Stimulated activated CD4-positive, alpha-beta T cell treated with anti-CD3 and anti-CD28 coated beads, Interleukin-15, amount 100 ng/mL, for 1 hour (primary cell): ENCODE measurements at places on chromosomes 12 and 14.

GRCh38 chr12:19220852-19221466 lies 91.4 kb downstream of the PLEKHA5 start:
- no peak for DNase-seq

GRCh38 chr12:11902525-11902875 lies 168.2 kb upstream of the BCL2L14 start:
- DNase-seq, result no peak

DNA sequence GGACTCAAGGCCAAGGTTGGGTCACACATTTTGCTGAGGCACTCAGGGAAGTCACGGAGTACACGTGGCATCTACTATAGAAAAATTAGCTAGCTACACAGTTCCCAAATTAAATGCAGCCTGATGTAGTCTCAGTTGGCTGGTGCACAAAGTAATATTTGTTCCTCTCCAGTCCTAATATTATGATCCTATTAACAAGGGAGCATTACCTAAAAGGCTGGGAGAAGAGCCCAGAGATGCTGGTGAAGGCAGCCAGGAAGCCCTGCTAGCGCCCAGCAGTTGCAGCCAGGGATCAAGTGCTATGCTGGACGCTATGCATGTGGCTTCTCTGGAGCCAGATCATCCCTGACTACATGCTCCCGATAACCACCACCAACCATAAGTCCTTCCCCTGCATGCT lies 88.0 kb upstream of the GSC start:
- no peak for DNase-seq

GRCh38 chr14:68543516-68543915 lies 249.4 kb downstream of the ZFP36L1 start:
- no peak for DNase-seq

DNA sequence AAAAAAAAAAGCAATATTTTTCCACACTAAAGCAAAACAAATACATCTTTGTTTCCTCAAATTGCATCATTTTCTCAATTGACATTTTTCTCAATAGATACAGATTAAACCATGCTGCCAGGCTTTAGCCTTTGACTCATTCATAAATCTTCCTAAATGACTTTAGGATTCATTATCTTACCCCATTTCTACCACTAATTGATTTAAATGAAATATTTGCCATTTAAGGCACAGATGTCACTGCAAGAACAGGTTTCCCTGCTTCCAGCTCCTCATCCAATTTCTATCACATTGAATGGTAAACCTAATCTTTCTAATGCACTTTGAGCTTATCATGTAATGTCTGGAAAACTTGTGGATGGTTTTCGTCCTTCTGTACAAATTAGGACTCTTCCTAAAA lies 298.7 kb downstream of the RPL10L start:
- DNase-seq, result no peak

DNA sequence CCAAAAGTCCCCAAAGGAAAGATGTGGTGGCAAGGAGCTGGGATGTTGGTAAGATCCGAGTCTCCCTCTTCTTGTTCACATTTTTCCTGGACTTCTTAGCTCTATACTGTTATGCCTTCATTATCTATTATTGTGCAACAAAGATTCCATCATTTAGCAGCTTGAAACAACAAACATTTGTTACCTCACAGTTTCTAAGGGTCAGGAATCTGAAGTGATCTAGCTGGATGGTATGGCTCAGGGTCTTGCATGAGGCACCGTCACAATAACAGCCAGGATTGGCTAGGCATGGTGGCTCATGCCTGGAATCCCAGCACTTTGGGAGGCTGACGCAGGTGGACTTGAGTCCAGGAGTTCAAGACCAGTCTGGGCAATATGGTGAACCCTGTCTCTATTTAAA lies 51.1 kb upstream of the KRAS start:
- no peak for DNase-seq

DNA sequence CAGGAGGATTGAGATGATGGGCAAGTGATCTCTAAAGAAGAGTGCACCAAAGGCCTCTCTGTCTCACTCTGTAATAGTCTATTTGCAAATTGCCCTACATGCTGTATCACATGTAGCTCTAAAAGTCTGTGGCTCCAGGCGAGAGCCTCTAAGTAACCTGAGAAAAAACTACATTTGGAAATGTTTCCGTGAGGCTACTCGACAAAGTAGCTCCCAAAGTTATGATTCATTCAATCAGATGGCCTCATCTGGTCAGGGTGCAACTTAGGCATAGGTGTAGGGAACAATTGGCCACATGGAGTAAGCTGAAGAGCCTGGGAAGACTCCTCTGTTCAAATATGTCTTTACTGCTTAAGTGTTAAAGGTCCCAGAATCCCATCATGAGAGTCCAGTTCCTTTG lies 155.4 kb upstream of the PLEKHG7 start:
- no peak for DNase-seq

GRCh38 chr12:57276935-57277563 lies 26.1 kb upstream of the STAC3 start:
- no peak for DNase-seq

DNA sequence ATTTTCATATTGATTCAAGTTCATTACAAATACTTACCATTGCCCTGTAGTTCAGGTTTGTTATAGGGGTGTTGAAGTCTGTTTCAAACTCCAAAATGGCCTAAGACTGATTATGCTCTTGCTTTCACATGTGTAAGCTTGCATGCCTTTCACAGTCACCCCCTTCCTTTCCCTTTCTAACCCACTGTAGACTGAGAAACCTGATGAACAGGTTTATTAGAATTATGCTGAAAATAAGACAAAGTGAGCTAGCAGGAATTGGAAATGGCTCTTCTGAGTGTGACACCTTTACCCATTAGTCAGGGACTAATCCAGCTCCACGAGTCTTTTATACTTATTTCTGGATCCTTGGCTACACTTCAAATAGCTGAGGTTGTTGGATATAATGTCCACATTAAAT lies 38.9 kb downstream of the FBXO33 start:
- no peak for DNase-seq

GRCh38 chr12:11920231-11920630 lies 150.5 kb upstream of the BCL2L14 start:
- DNase-seq, result no peak

DNA sequence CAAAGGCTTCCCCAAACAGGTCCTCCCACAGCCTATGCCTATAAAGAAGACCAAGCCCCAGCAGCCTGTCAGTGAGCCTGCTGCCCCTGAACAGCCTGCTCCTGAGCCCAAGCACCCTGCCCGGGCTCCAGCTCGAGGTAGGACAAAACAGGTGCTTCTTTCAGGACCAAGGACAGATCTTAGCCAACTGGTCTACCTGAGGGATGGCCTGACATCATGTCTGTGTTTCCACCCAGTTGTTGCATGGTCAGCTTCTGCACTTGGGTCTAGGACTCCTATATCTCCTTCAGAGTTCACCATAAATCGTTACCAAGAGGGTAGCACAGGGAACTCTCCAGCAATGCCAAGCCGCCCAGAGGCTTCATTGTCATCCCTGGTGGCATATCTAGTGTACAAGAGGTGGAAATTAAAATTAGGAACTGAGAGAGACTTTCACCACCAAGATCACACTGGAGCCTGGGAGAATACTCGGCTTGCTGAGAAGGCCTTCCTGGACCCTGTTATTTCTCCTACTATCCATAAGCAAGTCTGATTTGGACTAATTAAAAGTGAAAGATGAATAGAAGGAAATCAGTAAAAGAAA lies 38.2 kb upstream of the OAS1 start:
- no peak for DNase-seq

DNA sequence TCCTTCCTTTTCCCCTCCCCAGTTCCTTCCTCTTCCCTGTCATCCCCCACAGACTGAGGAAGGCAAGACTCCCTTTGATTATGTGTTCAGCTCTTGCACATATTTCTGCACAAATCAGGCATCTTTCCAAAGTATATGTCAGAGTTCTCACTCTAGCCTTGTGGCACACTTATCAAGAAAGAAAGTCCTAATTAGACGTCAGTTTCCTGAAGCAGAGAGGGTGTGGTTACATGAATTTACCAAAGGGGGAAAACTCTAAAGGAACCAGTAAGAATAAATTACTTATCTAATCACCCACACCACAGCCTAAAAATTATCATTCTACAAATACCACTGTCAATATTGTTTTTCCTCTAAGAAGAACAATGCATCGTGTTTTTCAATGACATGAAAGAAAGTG lies 120.7 kb upstream of the GRIP1 start:
- no peak for DNase-seq

DNA sequence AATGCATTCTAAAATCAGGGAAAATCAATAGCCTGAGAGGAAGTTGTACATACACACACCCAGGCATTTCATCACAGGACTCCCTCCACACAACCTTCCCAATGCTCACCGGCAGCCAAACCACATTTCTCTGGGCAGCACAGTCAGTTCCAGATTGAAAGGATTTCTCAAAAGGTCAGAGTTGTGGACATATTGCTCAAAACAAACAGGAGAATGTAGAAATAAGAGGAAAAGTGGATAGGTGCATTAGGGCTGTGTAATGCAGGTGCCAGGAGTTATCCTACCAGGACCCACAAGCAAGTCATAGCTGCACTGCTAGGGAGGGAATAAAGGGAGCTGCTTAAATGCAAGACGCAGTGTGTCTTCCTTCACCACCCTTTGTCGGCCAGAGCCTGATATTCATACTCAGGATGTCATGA lies 62.9 kb downstream of the GCH1 start:
- DNase-seq, result no peak

DNA sequence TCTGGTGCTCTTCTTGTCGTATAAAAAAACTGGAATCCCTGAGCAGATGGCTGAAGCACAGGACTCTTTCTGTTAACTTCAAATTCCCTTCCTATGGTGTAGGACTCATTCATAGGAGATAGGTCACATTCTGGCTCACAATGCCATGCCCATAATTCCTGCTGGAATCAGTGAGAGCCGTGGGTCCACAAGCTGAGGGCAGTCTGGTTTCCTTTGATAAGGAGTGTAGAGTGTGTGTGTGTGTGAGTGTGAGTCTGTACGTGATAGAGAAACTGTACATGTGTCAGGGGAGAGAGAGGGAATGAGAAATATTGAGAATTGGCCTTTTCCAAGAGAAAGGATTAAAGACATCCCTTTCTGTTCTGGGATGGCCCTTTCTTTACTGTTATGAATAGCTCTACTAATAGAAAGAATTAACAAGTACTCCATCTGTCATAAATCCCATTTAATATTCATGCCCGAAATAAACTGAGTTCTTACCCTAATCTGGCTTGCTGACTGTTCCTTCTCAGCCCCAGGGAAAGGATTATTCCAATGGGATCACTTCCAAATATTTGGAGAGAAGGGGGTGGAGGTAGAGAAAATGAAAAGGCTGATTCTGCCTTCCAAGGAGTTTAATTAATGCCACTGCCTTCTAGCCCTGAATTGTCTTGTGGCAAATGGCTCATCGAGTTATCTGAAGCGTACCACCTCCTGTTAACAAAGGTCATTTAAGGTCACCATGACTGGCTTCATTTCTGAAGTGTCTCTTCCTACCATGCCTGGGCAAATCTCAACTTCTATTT lies 79.0 kb downstream of the TMX1 start:
- no peak for DNase-seq

GRCh38 chr12:52120951-52121823 lies 41.7 kb downstream of the SMIM41 start:
- DNase-seq, result no peak

DNA sequence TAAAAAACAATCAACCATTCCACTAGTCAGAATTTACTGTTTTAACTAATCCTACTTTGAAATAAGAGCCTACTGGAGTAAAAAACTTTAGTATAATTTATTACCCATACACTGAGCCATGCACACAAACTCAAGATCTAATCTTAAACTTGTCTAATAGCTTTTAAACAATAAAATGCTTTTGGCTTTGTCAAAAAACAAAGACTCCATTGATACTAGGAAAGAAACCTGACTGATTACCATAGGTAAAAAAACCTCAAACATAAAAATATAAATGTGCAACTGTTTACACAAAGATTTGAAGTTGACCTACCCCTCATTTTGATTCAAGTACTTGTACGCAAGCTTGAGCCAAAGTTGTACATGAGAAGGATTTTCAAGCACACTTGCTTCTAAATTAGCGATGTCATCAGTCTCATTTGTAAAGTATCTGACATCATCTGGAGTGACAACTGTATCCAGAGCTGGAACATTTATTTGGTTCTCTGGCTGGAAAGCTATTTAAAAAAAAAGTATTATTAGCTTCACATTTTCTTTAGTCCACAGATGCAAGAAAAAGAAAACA lies 36.1 kb downstream of the ZFC3H1 start:
- DNase-seq, result no peak

DNA sequence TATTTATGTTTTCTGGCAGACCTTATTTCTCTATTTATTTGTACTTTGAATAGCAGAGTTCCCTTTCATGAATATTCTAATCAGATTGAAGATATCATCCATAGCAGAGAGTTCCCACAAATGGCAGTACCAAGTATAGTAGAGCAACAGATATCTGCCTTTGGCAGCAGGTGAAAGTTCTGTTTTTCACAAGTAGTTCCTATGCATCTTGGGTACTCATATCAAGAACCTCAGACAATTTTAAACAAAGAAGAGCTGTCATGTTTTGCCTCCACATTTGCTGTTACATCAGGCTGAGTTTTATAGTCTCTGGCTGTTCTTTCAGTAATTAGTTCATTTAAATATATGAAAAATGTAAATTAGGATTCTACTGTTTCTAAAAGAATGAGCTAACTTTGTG lies 252.0 kb downstream of the KCNC2 start:
- DNase-seq, result no peak

- DNase-seq, result no peak
These were observed 12.4 kb downstream of the MLXIP start for GRCh38 chr12:122090759-122091515.

DNA sequence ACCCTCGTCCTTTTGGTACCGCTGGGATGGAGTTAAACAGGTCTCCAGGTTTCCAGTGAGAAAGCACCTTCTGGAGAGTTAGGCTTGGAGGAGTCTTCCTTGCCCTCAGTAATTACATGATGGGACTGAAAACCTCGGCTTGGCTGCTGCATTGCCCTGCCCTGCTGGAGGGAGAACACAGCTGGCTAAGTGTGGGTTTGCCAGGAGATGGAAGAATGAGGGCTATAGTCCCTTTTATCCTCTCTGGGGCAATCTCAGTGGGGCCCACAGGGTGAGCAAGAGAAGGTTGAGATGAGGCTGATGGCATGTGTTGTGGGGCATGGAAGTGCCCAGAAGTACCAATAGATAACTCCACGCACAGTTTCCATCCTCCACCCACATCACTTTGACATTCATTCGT lies 23.2 kb upstream of the MEG3 start:
- no peak for DNase-seq

- DNase-seq, result no peak
These were observed 34.2 kb downstream of the DAO start for GRCh38 chr12:108914121-108914531.

DNA sequence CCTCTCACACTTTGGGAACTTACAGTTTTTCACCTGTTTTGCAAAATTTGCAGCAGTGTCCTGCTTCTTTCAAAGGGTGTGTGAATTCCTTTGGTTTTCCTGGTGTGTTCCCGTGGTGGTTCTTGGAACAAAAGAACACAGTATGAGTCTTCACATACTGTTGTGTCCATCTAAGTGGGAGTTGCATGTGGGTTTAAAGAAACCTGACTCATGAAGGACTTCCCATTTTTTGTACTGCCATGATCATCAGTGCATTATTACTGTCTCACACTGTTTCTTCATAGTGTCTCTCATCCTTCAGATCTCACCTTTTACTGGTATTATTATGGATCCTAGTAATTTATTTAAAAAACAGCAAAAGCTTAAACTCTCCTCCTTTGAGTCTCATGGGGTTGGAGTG lies 3.8 kb upstream of the GZMH start:
- no peak for DNase-seq
